ENCODE measurements at places on chromosomes 4 and X. TPM values are rescaled to one million over a fixed set of nuclear protein-coding genes. Genes with fewer than 3 reads are reported as not detected.

OPHN1 gene
- total RNA-seq, result 2.1 TPM

ABCE1 gene
- total RNA-seq, result 68.2 TPM

IL1RAPL1 gene
- not detected for total RNA-seq

FREM3 gene
- not detected for total RNA-seq

SHOX gene
- total RNA-seq, result not detected

CENPI gene
- 13.9 TPM for total RNA-seq

PCSK1N gene
- 48.4 TPM for total RNA-seq

PRSS12 gene
- 0.20 TPM for total RNA-seq

SEC31A gene
- 87.2 TPM for total RNA-seq

F9 gene
- total RNA-seq, result not detected

TNMD gene
- total RNA-seq, result not detected

GLRA2 gene
- not detected for total RNA-seq

FRMD7 gene
- total RNA-seq, result not detected

PNMA3 gene
- total RNA-seq, result 0.09 TPM

VSIG1 gene
- total RNA-seq, result 0.21 TPM

AKAP14 gene
- total RNA-seq, result not detected

HADH gene
- 19.8 TPM for total RNA-seq

VCX3B gene
- not detected for total RNA-seq

ANOS1 gene
- 0.20 TPM for total RNA-seq

LIMCH1 gene
- total RNA-seq, result 34.0 TPM

IL3RA gene
- total RNA-seq, result 0.31 TPM

ODAPH gene
- not detected for total RNA-seq

WNK3 gene
- 0.01 TPM for total RNA-seq

XAGE2 gene
- not detected for total RNA-seq

NPY2R gene
- total RNA-seq, result not detected

CPXCR1 gene
- total RNA-seq, result not detected

TSPAN6 gene
- total RNA-seq, result 41.9 TPM

SPATA18 gene
- 3.5 TPM for total RNA-seq

SLIT2 gene
- total RNA-seq, result 0.03 TPM

ADH1C gene
- not detected for total RNA-seq

FAM236B gene
- total RNA-seq, result not detected

CRLF2 gene
- 0.77 TPM for total RNA-seq

BMX gene
- not detected for total RNA-seq

CC2D2A gene
- total RNA-seq, result 12.4 TPM

TRIML2 gene
- total RNA-seq, result 45.2 TPM

NDST3 gene
- not detected for total RNA-seq

ADH1B gene
- total RNA-seq, result not detected

PABPC1L2A gene
- total RNA-seq, result not detected
